Stimulated activated CD4-positive, alpha-beta T cell treated with anti-CD3 and anti-CD28 coated beads, Interleukin-2, amount 100 ng/mL, for 24 hours (primary cell): ENCODE measurements at places on chromosomes 1 and 21.
A peak's percentile ranks its signal among the peaks of the same experiment; 100 is the strongest.

DNA sequence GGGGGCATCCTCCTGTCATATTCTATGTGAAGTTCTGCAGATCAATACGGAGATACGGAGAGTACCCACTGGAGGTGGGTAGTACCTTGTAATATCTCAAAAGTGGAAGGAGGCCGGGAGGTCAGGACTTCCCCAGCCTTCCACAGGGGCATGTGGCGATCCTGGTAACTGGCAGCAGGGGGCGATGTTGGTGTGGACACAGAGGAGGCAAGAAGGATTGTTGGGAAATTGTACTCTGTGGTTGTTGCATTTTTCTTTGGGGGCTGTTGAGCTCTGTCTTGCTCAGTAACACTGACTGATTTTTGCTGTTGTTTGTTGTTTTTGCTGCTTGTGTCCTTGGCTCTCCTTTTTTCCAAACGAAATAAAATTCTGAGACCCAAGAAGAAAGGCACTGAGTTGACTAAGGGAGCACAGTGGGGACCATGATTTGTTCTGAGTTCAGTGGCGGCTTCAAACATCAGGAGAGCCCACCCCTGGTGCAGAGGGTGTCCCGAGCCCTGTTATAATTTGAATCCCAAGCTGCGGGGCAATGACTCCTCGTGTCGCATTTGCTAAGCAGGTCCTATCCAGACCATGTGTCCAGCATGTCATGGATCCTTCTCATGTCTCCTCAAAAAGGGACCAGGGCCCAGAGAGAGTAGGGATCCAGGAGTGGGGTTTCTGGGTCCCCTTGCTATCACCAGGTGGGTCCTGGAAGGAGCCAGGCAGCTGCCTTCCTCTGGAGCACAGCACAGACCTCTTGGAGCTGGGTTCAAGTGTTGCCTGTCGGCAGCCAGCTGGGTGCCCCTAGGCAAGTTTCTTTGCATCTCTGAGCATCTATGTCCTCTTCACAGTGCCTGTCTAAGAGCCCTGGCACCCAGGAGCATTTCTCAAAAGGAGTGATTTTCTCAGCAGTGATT is 22.8 kb downstream of the LHX4 start:
- DNase-seq: peak; percentile 75

GRCh38 chr1:97632075-97632474 is 288.8 kb downstream of the DPYD start:
- no peak for DNase-seq

- DNase-seq: no peak
Observed at GRCh38 chr1:103265551-103265950, 157.2 kb upstream of the COL11A1 start.

DNA sequence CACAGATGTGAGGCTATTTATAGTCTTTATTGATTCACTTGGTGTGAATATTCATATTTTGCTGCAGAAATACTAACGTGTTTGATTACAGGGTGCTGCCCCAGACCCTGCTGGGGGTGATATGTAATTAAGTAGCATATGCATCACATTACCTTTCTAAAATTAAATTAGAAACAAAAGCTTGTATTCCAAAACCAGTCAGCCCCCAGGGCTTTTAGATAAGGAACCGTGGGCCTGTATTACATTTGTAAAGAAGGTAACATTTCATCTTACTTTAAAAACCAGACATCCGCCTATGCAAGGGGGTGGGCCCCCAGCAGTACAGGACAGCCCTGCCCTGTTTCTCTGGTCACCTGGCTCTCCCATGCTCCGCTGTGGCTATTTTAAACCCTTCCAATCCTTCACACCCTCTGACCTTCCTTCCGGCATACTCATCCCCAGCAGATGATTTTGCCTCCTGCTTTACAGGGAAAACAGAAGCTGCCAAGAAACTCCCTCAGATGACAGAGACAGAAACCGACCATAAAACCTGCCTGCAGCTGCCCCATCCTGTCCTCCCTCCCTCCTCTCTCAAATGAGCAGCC is 22.0 kb upstream of the KCNC4 start:
- no peak for DNase-seq

- no peak for DNase-seq
Observed at GRCh38 chr1:156417401-156418020, 48.5 kb downstream of the RHBG start.

DNA sequence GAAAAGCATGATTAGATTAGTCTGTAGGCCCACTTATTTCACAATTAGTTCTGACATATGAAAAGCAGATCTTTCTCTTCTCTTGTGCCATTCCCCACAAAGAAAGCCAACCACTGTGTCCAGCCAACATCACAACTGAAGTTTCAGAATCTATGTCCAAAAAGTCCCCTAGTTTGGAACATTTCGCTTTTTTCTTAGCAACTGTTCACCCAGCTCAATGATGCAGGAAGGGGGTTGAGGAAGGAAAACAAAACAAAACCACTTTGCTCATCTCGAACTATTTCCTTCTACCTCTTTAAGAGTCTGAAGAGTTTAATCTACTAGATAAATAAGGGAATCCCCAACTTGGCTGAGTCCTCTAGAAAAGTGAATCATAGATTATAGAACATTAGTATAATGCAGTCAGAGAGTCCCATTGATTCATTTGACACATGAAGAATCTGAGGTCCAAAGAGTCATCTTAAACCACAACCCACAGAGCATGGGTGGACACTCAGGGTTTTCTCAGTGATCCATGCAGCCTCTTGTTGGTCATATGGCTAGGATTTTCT is 159.3 kb upstream of the SGIP1 start:
- peak; percentile 35 for DNase-seq
